Activated CD4-positive, alpha-beta T cell treated with anti-CD3 and anti-CD28 coated beads, Interleukin-2, amount 50 U/mL, for 24 hours (primary cell): ENCODE measurements at places on chromosomes 7 and 10.

- DNase-seq = no peak
Observed at GRCh38 chr7:37119296-37119860, 329.3 kb downstream of the ELMO1 start.

- no peak for DNase-seq
Observed at GRCh38 chr7:20532890-20533289, 82.6 kb upstream of the ABCB5 start.

DNA sequence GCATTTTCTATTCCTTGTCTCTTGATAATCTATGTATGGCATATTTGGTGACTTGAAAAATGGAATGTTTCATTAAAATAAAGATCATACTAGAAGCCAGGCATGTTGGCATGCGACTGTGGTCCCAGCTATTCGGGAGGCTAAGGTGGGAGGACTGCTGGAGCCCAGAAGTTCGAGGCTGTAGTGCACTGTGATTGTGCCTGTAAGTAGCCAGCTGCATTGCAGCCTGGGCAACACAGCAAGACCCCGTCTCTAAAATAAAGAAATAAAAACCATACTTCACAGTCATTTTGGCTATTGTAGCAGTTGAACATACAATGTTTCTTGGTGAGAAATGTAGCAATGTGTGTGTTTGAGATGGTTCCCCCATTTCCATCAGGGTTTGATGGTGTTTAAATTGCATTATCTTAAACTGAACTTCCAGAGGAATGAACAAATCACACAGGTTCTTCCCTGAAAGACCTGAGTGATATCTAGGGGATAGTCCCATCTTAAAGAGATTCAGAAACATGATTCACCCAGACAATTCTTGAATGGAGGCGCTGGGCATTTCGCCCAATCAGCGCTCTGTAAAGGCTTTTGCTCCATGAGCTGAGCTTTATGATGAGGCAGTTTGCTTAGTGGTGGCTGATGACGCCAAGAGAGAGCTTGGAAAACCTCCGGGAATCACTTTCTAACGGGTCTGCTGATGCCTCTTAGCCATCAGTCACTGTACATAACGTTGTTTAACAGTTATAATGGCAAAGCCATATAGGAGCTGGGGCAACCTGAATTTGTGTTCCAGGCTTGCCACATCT is 19.4 kb upstream of the BTBD16 start:
- DNase-seq = no peak

DNA sequence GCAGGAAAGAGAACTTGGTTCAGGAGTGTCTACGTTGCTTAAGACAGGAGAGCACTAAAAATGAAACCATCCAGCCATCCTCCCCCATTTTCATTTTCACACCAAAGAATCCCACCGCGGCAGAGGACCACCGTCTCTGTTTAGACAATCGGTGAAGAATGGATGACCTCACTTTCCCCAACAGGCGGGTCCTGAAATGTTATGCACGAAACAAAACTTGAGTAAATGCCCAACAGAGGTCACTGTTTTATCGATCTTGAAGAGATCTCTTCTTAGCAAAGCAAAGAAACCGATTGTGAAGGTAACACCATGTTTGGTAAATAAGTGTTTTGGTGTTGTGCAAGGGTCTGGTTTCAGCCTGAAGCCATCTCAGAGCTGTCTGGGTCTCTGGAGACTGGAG is 1.4 kb upstream of the IL6 start:
- DNase-seq = no peak

GRCh38 chr7:46007990-46008643 is 87.0 kb upstream of the IGFBP3 start:
- no peak for DNase-seq

DNA sequence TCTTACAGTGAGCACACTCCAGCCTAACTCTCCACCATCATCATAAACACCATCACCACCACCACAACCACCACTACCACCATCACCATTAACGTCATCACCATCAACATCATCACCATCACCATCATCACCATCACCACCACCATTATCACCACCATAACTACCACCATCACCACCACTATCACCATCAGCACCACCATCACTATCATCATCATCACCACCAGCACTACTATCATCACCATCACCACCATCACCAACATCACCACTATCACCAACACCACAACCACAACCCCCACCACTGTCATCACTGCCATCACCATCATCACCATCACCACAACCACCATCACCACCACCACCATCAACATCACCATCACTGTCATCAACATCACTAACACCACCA is 279.0 kb upstream of the TCERG1L start:
- DNase-seq = no peak

DNA sequence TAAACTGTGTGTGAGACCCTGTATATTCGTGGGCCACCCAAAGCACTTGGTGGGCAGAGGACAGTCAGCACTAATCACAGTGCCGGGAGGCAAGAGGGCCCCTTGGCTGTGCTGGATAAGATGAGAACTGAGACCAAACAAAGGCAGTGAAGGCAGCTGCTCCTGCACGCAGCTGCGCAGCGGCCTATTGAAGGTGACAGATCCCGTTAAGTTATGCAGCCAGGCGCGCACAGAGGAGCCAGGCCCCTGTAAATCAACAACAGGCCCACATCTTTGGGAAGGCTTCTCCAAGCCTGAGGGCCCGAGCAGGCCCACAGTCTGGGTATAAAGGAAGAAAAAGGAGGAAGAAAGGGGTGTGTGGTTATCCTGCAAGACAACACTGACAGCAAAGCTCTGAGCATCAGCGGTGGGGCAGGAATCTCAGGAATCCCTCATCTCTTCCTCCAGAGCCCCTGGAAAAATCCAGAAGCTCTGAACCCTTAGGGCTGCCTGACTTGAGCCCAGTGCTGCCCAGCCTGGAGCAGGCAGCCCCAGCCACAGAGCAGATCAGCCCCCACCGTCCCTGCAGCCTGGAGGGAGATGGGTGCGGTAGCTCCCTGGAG is 154.2 kb downstream of the ARHGAP12 start:
- DNase-seq = no peak

DNA sequence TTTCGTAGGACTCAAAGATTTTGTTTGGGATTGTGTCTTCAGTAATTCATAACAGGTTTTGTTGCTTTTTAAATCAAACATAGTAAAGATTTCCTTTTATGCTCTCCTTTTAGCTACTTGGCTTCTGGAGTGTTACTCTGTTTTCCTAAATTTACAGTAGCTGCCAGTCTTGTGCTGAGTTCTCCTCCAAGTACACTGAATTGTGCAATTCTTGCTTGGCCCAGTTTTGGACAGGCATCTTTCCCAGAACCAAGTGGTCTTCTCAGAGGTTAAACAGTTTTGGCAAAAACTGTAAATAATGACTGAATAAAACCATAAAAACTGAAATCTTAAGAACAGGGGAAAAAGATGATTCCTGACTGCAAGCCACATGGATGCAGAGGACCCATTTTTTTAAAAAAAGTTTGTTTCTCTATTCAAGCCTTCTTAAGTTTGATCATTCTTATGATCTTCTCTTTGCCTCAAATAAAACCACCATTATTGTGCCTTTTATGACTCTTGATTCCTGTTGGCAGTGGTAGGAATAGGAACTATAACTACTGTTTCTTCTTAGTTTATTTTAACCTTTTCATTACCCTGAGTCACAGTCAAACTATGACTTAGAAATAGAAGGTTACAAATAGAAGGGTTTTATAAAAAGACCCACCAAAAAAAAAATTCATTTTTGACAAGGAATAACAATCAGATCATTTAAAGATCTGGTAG is 88.0 kb downstream of the MDFIC start:
- DNase-seq = no peak

- DNase-seq = no peak
Observed at GRCh38 chr7:142901426-142902259, 16.1 kb upstream of the TRPV6 start.

DNA sequence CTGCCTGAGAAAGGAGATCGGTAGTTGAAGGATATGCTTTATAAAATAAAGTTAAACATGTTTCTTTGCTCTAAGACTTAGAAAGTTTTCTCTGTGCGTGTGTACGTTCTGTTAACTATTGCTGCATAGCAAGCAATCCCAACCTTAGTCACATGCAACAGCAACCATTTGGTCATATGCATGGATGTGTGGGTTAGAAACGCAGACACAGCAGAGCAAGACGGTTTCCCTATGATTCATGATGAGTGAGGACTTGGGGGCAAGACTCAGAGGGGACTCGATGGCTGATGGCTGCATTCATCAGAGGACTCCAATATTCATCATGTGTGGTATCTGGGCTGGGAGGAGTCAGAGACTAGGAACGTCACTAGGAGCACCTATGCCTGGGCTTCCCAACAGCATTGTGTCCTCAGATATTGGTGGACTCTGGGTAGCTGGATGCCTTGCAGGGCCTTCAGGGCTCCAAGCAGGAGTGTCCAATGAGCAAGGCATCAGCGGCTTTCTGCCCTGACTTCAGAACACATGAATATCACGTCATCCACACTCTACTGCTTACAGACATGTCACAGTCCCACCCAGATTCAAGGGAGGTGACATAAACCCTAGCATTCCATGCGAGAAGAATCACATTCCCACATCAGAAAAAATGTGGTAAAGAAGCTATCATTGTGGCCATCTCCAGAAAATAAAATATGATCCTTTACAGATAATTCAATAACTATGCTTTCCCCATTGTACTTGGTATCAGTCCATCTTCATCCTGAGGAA is 731.2 kb downstream of the TNS3 start:
- DNase-seq = no peak

GRCh38 chr7:24728503-24729364 is 28.5 kb downstream of the GSDME start:
- DNase-seq = no peak

DNA sequence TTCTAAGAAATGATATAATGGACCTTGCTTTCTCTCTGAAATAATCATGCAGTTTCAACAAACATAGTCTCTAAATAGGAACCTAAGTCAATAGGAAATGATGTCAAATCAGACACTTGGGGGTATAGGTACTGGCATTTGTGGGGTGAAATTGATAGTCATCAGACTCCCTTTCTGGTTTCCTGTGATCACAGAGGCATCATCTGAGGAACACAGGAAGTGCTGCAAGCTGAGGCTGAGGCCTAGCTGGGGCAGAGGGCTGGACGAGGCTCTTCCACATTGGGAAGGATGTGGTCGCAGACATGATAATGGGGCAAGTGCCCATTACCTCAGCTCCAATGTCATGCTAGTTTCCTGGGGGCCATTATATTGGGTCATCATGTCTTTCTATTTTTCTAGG is 33.5 kb upstream of the TARP start:
- no peak for DNase-seq

DNA sequence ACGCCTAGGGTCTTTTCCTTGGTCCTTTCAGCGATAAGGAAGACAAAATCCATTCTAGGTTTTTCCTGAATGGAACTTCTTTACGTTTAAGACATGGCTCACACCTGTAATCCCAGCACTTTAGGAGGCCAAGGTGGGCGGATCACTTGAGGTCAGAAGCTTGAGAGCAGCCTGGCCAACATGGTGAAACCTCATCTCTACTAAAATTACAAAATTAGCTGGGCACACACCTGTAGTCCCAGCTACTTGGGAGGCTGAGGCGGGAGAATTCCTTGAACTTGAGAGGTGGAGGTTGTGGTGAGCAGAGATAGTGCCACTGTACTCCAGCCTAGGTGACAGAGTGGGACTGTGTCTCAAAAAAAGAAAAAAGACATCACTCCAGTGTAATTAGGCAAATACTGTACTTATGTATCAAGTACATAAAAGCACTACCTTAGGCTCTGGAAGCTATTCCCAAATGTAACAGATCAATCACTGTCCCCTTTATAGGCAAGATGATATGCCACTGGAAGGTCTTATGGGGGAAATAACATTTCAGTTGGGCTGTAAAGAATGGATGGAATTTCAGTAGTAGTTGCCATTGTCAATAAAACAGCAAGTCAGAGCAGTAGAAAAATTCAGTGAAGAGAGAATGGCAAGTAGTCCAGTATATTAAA is 5.7 kb downstream of the STK17A start:
- no peak for DNase-seq

DNA sequence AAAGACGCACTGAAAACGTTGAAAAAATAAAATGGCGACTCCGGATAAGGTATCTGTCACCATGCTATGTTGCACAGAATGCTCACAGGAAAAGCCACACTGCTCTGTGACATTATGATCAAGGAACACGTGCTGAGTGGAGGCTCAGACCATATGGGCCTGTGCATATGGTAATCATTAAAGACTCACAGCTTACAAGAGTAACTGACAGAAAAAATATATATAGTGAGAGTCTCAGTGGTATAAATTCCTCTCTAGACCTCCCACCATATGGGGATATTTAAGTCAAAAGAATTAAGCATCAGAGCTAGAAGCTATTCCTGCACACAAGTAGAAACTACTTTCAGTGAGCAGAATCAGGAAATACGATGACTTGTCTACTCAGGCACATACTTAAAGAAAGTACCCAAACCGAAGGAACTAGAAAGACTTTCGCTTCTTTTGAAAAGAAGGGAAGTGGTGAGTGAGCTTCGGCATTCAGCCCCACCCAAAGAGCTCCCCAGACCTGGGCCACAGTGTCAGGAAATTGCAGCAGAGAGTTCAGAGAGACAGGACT is 65.1 kb upstream of the MPP7 start:
- no peak for DNase-seq

- no peak for DNase-seq
Observed at GRCh38 chr10:33176688-33177087, 157.8 kb downstream of the NRP1 start.

DNA sequence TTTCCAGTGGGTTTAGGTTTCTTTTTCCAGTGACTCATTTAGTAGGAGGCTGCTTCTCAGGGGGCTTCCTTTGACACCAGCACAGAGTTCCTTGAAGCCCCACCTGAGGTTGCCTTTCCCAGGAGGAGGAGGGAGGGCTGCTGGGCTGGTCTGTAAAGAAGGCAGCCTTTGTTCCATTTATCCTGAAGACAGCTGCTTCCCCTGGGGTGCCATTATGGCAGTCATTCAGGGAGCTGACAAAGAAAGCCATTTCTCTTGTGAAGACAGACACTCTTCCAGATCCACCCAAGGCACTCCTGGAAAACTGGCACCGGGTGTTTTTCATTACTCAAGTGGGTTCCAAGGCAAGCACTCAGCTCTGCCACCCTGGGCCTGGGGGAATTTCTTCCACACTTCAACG is 54.0 kb downstream of the MTURN start:
- no peak for DNase-seq

DNA sequence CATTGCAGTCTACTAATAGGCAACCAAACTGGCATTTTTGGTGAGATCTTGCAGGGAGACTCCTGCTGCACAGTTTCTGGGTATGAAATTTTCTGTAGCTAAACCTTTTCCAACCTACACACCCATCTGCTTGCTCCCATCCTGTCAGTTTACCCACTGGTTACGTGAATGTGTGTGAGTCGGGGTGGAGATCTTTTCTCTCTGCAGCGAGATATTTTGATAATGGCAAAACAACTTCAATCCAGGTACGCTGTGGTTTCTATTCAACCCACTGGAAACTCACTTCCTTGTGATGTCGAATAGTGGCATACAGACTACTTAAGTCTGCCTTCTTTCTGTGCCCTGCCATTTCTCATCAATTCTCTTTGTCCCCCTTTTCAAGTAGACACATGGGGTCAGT is 4.5 kb downstream of the PLEKHA1 start:
- no peak for DNase-seq
